ENCODE measurements at places on chromosomes 7 and 10. TPM values are rescaled to one million over a fixed set of nuclear protein-coding genes. Genes with fewer than 3 reads are reported as not detected.
A peak's percentile ranks its signal among the peaks of the same experiment; 100 is the strongest.

DNA sequence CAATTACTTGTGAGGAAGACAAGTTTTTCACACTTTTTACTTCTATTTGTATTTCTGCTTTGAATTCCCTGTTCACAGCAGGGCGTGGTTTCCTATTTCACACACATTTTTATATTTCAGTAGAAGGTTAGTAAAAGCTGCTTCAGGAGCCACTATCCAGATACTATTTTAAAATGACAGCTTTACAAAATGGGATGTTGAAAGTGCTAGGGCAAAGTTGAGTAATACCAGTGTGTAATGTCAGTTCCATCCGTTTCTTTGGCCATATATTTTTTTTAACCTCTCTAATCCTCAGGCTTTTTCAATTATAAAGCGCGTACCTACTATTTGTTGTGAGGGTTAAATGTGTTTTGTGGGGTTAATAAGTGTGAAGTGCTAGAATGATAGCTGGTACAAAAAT lies 276.6 kb downstream of the GPR158 start:
- DNase-seq: no peak

- DNase-seq: no peak
Measured at GRCh38 chr7:1981878-1982230, 250.9 kb downstream of the MAD1L1 start.

- no peak for DNase-seq
Measured at GRCh38 chr10:58063861-58064480, 203.7 kb downstream of the IPMK start.

DNA sequence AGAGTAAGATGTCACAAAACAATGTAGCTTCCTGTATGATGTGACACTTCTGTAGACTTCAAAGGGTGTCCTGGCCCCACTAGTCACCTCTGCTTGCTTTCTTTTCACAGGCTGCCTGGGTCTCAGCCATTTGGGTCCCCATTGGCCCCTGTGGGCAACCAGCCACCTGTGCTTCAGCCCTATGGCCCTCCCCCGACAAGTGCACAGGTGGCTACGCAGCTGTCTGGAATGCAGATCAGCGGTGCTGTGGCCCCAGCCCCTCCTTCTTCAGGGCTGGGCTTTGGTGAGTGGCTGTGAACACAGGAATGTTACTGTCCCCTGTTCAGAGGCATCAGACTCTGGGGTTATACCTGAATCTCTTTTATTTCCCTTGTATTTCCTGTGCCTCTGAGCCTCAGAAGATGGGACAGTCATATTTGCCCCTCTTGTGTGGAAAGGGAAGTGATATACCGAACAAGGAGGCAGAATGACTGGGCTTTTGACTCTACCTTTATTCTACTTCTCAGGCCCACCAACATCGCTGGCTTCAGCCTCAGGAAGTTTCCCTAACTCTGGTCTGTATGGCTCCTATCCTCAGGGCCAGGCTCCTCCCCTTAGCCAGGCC lies 15.4 kb downstream of the SEC24C start:
- peak; percentile 31 for DNase-seq

GRCh38 chr7:45082031-45082830 lies 6.5 kb downstream of the NACAD start:
- DNase-seq: no peak

DNA sequence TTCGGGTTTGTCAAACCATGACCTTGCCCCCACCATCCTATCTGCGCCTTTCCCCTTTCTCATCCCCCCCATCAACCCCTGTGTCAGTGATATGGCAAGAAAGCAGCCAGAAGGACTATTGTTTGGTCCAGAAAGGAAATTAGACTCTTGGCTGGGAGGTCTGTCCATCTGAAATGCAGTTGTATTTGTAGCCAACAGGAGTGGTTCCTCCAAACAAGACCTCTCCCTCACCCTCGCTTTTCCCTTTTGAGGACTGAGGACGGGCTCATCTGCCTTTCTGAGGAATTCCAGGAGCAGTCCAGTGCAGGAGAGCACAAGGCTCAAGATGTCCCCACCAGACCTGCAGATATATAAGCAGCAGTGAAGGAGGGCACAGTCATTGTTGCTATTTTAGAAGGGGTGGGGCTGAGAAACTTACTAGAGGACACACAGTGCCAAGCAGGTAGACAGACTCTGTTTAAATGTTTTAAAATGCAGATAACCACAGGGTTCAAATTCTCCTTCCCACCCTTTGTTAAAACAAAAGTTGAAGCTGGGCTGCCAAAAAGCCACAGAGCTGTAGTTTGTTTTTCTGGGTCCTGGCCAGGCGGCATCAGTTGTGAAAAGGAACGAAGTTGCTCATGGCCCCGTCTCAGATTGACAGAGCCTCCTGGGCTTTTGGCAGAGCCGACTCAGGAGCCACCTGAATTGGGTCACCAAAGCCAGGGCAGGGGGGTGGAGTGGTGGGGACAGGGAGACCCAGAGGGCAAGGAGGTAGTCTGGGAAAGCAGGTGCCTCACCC lies 37.3 kb downstream of the CYP17A1 start:
- no peak for DNase-seq

DNA sequence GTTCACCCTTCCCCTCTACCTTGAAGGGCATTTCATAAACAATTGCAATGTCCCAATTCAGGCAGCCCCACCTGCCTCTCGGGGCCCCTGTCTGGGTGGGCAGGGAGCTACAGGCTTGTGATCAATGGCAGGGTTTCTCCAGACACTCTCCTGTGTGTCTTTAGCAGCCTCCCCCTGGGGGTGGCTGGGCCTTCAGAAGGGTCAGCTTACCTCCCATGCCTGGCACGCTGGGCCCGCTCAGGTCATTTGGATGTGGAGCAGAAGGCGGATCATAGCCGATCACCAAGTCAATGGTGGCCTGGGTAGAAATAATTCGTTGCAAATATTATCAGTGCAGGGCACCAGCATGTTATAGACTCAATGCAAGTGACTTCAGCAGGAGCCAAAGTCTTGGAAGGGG lies 56.3 kb downstream of the MYOF start:
- no peak for DNase-seq

DNA sequence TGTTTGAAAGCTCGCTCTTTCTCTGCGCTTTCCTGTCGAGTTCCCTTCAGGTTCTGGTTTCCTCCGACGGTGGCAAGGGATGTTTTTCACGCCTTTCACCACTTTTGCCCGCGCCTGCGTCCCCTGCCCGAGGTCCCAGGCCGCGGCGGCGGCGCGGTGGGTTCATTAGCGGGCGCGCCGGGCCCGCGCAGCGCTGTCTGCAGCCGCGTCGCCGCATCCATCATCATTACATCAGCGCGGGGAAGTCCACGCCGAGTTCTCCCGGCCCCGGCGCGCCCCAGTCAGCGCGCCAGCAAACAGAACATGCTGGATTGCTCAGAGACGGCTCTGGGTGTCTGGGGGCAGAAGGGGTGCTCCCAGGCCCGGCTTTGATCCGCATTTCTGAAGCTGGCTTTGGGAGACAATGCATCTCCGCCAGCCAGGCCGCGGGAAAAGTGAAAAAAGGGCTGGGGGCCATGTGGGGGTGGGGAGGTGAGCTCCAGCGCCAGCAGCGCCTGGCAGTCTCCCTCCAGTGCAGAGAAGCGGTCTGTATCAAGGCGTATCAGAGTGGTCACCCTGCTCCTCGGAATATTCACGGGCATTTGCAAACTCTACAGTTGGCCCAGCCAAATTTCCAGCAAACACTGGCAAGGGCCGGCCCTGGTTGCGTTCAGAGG lies 8.9 kb downstream of the GLI3 start:
- DNase-seq: peak; percentile 8

DNA sequence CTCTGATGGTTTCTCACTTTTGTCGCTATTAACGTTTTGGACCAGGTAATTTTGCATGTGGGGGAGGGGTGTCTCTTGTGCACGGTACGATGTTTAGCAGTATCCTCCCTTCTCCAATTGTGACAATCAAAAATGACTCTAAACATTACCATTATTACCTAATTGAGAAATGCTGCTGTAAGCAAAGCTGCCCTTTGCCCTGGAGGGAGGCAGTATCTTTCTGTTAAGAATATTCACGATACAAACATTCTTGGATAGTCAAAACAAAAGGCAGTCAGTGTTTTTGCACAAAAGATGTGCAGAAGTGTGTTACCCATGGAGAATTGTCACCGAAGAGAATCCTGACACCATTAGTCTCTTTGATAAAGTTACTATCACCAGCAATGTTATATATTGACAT lies 9.6 kb downstream of the MALSU1 start:
- no peak for DNase-seq

DNA sequence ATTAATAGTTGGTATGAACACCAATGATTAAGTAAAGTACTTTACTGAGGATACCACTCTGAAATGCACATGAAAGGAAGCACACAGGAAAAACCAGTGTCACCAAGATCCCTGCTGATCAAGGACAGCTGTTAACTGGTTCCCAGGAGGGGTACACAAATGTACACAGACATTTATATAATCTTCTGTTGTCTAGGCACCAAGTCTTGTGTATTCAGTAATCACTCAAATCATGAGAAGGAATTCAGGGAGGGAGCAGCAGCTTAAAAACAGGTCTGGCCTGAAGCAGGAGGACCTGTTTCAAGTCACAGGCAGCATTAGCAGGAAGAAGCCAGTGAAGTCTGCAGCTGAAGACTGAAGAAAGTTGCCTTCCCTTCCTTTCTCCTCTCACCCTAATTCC lies 18.7 kb downstream of the MPP7 start:
- no peak for DNase-seq

DNA sequence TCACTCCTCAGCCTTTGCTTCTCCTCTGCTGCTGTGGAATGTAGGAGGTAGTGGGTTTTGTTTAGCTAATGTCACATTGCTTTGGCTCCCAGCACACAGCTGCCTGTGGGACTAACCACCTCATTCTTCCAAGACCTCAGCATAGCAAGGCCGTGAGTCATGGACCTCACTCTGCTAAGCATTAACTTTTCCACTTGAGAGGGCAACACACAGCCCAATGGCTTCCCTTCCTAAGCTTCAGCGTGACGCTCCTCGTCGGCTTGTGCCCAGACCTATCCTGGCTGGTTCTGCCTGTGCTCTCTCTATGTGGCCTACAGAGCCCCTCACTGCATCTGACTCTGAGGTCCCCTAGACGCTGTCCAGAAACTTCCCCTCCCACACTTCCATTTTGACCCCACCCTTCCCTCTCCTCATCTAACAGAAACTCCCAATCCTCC lies 23.3 kb downstream of the MYOF start:
- DNase-seq: no peak

The INMT gene
- total RNA-seq: not detected

The NEURL1 gene
- 2.4 TPM for total RNA-seq

The WDFY4 gene
- 0.25 TPM for total RNA-seq

The SUFU gene
- total RNA-seq: 9.9 TPM

The TET1 gene
- total RNA-seq: 1.6 TPM

All from activated naive CD4-positive, alpha-beta T cell treated with anti-CD3 and anti-CD28 coated beads, Interleukin-2, amount 50 U/mL, for 72 hours (primary cell).